ENCODE measurements at places on chromosomes 13 and 19.

GRCh38 chr13:104837756-104838155 is 1697.7 kb downstream of the EFNB2 start:
- no peak for DNase-seq

DNA sequence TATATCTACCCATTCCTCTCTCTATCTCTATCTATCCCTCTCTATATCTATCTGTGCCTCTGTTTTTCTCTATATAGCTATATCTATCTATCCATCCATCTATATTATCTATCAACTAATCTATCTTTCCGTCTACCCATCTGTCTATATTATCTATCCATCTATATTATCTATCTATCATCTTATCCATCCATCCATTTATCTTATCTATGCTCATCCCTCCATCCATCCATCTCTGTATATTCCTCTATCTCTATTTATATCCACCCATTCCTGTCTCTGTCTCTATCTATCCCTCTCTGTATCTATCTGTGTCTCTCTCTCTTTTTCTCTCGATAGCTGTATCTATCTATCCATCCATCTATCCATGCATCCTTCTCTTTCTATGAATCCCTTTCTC is 14.2 kb downstream of the PTGER1 start:
- DNase-seq, result no peak

DNA sequence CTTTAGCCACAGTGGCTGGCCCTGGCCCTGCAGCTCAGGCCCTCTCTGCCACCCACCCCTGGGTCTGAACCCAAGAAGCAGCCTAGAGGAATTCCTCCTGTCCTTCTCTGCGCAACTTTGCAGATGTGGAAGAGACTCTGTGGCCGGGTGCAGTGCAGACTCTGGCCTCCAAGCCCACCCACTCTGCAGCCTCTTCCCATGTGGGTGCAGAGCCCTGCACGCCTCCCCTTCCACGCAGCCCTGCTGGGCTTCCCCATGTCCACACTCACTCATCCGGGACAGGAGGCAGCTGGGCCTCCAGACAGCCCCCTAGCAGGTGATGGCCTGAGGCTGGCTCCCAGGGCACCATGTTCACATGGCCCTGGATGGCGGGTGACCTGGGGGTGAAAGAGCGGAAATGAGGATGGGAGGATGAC is 2.5 kb downstream of the TEX29 start:
- DNase-seq, result no peak

GRCh38 chr13:42660333-42660965 is 86.5 kb downstream of the TNFSF11 start:
- peak; percentile 63 for DNase-seq

GRCh38 chr13:106083620-106084350 is 451.7 kb downstream of the EFNB2 start:
- DNase-seq, result peak; percentile 73

DNA sequence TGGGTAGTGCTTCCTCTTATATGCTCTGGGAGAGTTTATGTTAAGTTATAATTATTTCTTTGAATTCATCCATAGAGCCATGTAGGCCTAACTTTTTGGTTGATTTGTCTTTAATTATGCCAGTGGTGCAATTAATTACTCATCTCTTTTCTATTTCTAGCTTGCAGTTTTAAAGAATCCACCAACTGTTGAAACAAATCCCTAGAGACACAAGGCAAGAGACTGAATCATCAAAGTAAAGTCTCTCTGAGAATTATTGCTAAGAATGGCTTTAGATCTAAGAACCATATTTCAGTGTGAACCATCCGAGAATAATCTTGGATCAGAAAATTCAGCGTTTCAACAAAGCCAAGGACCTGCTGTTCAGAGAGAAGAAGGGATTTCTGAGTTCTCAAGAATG is 5.9 kb upstream of the ZNF551 start:
- peak; percentile 59 for DNase-seq

DNA sequence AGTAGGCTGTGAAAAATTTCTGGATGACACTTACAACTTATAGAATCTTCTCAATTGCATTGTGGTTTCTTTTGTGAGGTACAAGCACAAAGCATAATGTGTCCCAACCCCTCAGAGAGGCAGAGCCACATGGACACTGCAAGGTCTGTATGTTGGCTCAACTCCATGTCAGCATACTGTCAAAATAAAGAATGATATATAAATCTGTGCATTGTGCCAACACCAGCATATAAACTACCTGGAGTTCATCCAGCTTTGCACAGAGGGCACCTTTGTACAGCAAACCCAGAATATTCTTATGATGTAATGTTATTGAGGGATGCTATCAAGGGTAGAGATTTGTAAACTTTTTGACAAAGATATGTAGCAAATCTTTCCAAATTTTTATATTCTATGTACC is 1065.8 kb upstream of the MIR17HG start:
- DNase-seq, result no peak

GRCh38 chr13:50685491-50685890 is 158.0 kb downstream of the DLEU7 start:
- peak; percentile 35 for DNase-seq

GRCh38 chr19:45079911-45080370 is 881 bp downstream of the GEMIN7 start:
- no peak for DNase-seq

- DNase-seq, result peak; percentile 80
Observed at GRCh38 chr19:53977991-53978731, 13.3 kb upstream of the CACNG6 start.

GRCh38 chr19:5877882-5878281 is 7.5 kb upstream of the FUT5 start:
- DNase-seq, result no peak

DNA sequence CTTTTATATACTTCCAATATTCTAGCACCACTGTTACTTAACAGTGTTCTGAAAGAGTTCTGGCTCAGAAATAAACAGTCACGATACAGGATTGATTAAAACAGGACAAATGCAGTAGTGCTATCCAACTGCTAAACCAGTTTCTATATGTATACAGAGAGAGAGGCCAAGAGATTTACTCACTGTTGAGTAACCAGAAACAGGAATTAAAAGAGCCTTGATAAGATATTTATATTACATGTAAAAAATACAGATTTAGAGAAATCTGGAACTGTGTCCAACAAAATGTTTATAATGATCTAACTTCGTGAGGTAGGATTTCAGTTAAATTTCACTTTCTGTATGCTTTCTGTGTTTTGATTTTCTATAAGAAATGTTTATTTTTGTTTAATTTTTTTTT is 116.6 kb downstream of the CDK8 start:
- DNase-seq, result no peak

DNA sequence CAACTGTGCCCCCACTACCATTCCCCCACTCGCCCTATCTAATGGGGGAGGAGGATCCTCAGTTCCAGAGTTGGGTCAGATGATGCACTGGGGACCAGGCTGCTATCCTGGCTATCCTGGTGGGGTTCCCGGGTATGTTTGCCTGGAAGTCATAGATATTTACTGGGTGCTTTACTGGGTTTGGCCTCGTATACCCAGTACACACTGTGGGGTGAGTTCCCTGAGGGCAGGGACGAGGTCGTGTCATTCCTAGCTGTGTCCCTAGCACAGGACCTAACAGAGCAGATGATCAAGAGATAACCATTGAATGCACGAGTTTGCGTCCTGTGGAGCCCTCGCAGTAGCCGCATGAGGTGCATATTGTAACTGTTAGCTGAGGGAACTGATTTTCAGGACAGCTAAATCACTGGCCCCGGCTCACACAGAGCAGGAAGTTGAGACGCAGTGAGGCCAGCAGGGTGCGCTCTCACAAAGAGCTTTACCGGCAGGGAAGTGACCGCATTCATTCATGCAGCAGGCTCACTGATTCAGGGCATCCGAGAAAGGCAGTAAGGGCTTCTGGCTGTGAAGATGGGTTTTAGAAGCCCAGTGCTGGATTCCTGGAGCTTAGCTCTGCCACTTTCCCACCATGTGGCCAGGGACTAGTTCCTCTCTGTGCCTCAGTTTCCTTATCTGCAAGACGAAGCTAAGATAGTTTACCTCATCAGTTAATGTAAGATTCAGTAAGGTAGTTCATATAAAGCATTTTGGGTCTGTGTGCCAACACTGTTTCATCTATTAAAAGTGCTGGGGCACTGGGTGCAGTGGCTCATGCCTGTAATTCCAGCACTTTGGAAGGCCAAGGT is 6.0 kb downstream of the RUVBL2 start:
- peak; percentile 73 for DNase-seq

DNA sequence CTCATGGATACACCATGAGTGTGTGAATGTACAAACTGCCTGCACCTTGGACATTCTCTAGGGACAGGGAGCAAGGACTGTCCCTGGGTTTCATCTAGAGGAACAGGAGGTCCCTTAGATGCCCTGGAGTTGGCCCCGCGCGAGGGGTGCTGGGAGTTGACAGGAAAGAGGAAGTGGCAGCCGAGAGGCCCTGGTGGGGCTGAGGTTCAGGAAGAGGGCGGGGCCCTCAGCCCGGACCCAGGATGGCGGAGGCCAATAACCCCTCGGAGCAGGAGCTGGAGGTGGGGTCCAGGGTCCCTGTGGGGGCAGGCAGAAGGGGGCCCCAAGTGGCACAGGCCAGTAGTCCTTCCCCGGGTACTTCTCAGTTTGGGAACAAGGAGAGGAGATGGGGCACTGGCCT is 6.9 kb downstream of the PKN1 start:
- no peak for DNase-seq

DNA sequence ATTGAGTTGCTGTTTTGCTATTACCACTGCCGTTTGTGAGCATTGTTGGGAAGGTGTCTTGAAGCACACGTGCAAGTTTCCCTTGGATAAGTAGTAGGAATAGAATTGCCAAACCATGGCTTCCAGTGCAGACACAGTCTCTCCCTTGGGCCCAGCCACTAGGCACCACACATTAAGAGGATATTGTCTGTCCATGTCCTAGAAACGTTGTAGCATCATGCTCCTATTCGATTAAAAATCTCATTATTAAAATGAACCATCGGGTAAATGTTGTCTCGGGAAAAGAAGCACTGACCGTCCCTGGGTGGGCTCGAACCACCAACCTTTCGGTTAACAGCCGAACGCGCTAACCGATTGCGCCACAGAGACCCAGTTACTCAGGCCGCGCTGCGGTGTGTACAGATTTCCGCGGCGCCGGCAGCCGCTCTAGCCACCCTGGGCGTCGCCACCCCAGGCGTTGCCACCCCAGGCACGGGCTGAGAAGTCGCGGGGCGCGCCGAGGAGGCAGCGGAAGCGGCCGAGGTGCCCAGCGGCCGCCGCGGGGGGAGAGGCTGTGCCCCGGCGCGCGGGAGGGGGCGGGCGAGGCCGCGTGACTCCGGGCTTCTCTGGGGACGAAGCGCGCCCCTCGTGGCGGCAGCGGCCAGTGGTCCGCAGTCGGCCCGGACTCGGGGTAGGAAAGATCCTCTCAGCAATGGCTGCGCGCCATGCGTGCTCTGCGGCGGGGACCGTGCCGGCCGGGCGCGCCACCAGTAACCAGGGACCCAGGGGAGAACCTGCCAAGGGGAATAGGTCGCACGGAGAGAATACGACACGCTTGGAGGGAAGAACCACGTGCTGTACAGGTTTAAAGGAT is 56.2 kb downstream of the USPL1 start:
- DNase-seq, result peak; percentile 80

- DNase-seq, result no peak
Observed at GRCh38 chr13:45892513-45892912, 41.0 kb upstream of the SIAH3 start.

DNA sequence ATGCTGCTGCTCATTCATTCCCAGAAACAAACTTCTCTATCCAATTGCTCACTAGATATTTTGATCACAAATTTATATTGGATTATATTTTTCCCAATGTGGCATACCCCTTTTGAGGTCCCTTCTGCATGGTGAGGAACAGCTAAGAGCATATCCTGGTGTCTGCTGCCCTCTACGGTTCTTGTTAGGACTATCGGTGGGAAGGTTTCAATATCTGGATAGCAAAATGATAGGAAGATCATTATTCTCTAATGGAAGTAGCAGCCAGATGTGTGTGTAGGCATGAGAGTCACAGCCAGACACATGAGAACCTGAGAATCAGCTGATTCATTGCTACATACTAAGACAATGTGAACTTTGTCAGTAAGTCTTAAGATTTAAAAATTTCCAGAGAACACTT is 1422.4 kb upstream of the MIR17HG start:
- DNase-seq, result peak; percentile 37

- no peak for DNase-seq
Observed at GRCh38 chr19:48571378-48572162, 19.6 kb downstream of the SULT2B1 start.

DNA sequence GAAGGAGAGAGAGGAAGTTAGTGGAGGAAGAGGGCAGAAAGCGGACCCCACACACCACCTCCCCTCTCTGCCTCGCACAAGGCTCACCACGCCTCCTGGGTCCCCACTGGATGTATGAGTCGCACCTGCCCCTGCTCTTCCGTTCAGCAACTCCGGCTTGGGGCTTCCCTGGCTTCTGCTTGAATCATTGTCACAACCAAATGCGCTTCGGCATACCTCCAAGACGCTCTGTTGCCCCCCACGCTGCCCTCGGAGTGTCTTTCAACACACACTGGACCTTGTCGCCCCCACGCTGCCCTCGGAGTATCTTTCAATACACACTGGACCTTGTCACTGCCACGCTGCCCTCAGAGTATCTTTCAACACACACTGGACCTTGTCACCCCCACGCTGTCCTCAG is 247.2 kb downstream of the TEX29 start:
- DNase-seq, result no peak

- DNase-seq, result no peak
Observed at GRCh38 chr13:32035716-32036115, 4.1 kb downstream of the FRY start.

DNA sequence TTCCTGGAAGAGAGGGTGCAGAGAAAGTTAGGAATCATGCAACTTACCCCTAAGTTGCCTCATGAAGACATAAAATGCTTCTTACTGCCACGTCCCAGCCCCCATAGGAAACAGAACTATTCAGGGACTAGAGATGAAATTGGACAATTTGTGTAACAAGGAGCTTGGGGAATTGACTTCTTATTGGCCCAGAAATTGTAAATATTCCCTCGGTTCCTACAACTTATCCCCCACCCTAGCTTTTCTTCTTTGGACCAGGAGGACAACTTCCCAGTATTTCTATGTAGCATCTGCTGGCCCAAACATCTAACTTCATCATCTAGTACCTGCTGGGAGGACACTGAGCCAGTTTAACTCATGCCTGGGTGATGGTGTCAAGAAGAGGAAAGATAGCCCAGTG is at the start of gene OR1M1:
OR1M1 (plus strand) TSS at position 301 of the 400 bp plus-strand sequence. CDS start 6,184 bp downstream, outside the sequence.
- DNase-seq, result no peak

- DNase-seq, result no peak
Observed at GRCh38 chr13:39463611-39464010, 139.4 kb downstream of the LHFPL6 start.

DNA sequence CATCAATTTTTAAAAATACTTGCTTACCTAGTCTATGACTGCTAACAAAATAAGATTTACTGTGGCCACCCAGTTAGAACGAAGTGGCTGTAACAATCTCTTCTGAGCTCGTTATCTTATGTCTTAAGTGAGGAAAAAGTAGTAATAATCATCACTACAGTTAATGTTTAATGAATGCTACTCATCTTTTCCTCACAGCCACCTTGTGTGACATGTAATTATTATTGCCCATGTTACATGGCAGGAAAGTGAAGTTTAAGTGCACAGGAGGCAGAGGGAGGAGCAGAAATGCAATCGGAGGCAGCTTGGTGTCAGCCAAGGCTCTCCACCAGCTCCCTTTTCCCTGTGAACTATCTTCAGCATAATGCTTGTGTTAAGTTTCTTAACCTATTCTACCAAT is 260.3 kb downstream of the B3GLCT start:
- DNase-seq, result no peak
